HT-29 (cell line): ENCODE measurements at places on chromosomes 7 and 10. TPM values are rescaled to one million over a fixed set of nuclear protein-coding genes. Genes with fewer than 3 reads are reported as not detected.

GRCh38 chr10:77249901-77250459 lies 387.6 kb downstream of the KCNMA1 start:
- DNase-seq: no peak

- DNase-seq: no peak
Observed at GRCh38 chr10:78383378-78384048, 349.9 kb downstream of the RPS24 start.

DNA sequence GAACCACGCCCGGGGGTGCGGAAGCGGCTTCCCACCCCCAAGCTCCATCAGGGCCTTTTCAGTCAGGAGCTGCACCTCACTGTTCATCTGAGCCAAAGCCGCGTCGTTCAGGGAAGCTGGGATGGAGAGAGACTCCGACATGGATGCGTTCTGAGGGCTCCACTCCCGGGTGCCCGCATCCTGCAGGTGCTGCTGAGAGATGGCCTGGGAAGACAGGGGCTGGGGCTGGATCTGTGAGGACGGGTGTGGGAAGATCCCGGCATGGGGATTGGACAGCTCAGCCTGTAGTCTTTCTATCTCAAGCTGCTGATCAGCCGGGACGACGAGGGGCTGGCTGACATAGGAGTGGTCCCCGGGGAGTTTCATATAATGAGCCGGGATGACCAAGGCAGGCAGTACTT lies 45.0 kb upstream of the NMT2 start:
- no peak for DNase-seq

DNA sequence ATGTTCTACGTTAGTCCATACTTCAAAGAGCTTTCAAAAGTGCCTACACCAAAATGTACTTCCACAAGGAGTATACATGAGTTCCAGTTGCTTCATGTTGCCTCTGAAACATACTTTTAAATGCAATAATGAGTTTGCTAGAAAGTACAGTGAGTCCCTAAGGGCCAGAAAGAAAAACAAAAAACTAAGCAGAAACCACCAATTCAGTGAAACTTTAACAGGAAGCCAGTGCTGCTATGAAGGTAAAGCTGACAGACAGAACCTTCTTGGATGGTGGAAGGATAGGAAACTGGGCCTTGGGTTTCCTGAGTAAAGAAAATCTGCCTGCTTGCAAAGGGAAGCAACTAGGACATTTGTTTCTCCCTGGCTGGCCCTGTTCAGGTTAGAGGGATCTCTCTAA lies 104.2 kb downstream of the CTTNBP2 start:
- DNase-seq: no peak

- DNase-seq: no peak
Observed at GRCh38 chr7:98125759-98126158, 19.1 kb downstream of the LMTK2 start.

GRCh38 chr10:118701529-118702323 lies 53.0 kb downstream of the CACUL1 start:
- DNase-seq: no peak

Gene GATA3
- total RNA-seq: 0.86 and 1.4 TPM in 2 replicates

Gene NME8
- total RNA-seq: not detected in 2 replicates

Gene SEMA3C
- 57.8 and 79.6 TPM in 2 replicates for total RNA-seq

Gene DENND11
- total RNA-seq: 19.6 and 20.4 TPM in 2 replicates
